Right ventricle myocardium superior (tissue), 1 donor: ENCODE measurements at places on chromosomes 4 and X.

DNA sequence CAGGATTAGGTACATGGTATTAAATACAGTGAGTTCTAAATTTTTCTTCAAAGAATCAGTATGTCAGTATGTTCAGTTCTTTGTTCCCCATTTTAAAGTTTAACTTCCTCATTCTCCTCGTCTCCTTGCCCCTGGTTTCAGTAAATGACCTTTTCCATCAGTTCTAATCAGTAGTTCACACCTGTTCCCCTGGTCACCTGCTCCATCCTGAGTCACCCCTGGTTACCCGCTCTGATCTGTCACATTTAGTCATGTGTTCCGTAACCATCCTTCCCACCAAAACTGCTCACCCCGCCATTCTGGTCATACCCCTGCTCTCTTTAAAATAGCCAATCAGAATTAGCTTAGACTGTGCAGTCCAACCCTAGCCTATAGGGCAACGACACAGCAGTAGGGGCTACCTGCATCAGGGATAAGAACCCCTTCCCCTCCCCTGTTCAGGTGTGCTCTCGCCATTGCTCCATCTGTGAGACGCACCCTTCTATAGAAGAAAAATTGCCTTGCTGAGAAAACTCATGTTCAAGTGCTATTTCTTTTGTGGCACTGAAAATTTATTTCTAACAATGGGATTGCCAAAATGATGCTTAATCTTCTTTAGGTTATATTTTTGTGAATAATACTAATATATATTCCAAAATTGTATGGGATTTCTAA is 181.3 kb downstream of the OR13H1 start:
- DNase-seq, result no peak

DNA sequence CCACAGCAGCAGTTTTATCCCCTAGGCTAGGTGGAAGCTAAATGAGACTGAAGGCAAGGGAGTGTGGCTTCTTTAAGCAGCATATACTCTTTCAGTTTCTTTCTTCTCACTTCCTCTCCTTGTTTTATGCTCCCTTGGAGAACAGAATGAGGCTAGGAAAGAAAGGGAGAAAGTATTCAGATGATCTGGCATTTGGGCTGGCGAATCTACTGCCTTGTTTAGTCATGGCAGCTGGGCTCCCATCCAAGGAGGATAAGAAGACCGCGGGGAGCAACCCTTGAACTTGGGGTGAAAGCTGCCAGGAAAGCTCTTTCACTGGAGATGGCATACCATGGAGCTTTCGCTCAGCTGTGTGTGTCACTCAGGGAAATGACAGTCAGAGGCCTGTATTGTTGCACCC is 72.1 kb downstream of the ARHGEF38 start:
- peak; percentile 48 for DNase-seq

DNA sequence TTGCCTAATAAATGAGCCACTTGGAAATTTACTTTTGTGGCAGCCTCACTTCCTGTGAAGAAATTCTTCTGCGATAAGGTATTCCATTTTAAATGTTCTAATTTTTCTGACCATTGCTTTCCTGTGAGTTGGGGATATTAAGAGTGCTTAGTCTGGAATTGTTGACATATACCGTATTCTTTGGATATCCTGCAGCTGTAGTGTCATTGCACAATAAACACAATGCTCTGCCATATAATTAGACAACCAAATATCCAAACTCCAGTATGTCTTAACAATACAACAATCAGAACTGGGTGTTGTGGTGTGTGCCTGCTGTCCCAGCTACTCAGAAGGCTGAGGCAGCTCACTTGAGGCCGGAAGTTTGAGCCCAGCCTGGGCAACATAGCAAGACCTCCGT is 99.4 kb downstream of the LUZP4 start:
- no peak for DNase-seq

- no peak for DNase-seq
Observed at GRCh38 chr4:101806914-101807313, 16.4 kb downstream of the BANK1 start.

DNA sequence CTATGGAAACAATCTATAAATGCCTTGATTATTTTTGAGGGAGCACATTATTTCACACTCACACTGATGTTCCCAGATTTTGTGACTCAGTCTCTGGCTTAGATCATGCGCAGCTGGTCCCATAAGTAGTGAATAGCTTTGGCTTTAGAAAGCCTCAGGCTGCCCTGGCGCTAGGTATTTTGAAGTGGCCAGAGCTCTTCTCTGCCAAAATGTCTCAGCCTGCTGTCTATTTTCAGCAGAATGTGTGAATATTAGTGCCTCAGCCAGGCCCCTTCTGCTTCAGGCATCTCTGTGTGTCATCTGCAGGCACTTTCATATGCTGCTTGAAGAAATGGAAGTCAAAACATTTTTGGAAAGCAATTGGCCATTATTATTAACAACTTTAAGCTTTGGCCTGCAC is 931.0 kb upstream of the INTU start:
- DNase-seq, result peak; percentile 47

DNA sequence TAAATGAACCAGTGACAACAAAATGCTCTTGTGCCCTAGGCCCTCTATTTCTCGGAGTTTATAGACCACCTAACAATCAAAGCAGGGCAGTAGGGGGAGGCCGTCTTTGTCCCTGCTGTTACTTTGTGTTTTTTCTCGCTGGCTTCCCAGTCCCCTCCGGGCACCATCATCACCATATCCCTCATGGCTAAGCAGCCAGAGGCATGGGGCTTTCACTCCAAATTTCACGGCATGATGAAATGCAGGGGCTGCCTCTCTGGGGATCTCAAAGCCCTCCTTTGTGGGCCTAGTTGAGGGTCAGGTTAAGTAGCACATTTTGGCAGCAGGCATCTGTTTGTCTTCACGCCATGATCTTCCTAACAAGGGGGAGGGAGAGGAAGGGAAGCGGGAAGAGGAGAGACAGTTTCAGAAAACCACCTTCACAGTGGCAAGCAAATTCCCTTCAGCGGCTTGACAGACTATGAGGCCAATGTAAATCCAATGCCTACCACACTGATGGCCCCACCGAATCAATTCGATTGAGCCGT is 91.9 kb downstream of the ANOS1 start:
- no peak for DNase-seq

DNA sequence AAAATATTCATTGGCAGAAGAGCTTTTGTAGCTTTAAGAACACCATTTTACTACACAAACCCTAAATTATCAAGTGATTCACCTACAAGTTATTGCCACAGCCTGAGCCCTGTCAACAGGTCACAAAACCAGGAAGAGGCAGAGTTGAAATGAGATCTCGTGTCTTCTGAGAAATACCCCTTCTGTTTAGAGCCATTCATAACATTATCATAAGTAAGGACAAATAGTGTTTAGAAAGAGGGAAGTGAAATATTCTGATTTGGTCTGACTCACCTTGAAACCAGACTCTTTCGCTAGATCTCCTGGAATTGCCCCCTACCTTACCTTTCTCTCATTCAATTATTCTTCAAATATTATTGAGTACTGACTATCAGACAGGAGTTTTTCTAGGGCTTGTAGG is 5.9 kb downstream of the ETDB start:
- DNase-seq, result no peak

DNA sequence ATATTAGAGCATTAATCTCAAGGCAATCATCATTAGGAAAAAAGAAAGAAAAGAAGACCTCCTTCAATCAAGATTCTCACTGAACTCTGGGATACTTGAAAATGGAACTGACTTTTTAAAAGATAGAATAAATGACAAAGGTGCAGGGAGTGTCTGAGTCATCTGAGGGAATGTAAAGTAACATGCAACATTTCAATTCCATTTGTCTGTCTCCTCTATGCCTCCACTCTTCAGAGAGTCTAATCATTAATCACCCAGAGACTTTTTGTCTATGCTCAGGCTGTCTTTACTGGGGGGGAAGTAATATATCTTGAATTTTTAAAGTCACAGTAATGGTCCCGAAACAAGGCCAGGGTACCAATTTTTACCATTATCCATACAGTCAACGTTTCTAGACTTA is 55.0 kb upstream of the PACRGL start:
- DNase-seq, result no peak

DNA sequence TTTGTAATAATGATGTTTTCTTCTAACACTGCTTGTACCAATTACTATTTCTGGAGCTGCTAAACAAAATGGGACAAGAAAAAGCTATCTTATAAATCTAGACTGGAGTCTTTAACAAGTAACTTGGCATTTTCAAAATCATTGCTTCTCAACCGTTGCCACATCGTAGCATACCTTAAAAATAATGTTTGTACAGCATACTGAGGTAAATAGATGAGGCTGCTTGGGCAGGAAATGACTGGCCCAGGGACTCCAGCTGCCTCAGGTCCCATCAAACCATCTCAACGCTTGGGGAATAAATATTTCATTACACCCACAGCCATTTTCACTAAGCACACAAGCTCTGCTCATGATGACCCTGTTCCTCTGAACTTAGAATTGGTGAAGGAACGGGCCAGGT is 115.1 kb downstream of the SPANXA1 start:
- DNase-seq, result no peak

GRCh38 chr4:179028321-179028720 is 1586.1 kb upstream of the AGA start:
- no peak for DNase-seq

- DNase-seq, result no peak
Observed at GRCh38 chrX:101452056-101452455, 33.2 kb upstream of the ARMCX4 start.

- peak; percentile 49 for DNase-seq
Observed at GRCh38 chr4:174214101-174214878, 69.2 kb downstream of the FBXO8 start.

DNA sequence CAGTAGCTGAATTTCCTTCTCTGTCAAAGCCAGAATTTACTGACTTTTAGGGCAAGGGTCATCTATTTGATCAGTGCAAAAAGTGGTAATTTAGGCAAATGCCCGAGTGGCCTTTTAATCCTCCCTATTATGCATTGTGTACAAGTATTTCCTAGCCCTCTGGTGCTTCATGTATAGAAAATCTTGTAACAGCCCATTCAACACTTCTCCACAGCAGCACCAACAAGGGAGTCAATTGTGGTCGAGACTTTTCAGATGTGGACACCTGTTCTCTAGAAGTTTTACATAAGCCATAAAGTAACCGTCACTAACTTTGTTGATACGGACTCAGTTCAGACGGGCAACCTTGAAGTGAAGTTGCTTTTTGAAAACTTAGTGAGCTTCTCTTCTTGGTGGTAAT is 50.9 kb upstream of the FHDC1 start:
- no peak for DNase-seq

DNA sequence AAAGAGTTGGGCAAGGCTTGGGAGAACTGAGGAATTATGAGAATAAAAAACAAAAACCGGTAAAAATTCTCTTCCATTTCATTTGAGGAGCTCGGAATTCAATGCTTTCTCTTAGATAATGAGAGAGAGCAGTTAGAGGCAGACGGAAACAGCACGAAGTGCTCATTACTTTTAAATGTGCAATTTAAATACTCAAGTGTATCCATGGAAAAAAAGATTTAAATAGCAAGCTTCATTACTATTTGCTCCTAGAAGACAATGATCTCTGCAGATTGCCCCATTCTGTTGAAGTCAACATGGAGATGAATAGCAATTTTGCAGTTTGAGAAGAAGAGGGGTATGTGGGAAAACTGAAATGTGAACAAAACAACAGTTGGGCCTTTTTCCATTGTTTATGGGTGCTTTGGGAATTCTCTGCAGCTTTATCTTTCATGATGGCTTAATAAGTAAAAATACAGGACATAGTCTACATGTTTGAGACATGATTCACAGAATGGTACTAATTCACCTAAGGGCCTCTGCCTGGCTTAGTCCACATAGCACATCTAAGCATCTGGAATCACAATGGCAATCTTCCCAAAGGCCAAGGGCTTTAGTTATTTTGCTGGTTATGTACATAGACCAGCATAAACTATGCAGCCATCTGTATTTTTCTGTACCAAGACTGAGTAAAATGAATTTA is 512.7 kb upstream of the FAT1 start:
- DNase-seq, result no peak

DNA sequence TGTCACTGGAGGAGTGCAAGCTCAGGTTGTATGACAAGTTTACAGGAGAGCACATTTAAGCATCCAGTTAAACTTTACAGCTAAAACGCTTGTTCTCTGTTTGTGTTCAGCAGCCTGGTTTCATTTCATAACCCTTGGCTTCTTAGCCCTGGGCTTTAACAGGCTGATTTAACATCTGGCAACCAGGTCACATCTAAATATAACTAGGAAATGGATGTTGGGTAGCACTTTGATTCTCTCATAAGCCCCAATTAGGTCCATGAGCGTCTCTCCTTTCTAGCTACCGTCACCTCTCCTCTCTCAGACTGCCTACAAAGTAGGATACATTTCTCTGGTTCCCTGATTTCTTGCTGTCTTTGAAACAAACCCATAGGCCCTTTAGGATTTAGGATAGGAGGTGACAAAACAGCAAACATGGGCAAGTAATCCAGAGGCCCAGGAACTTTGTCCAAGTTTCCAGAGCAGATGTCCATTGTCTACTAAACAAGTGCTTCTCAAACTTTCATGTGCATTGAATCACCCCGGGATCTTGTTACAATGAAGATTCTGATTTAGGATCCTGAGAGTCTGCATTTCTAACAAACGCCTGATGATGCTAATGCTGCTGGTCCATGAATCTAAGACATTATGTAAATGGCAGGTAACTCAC is 22.5 kb downstream of the OTUD6A start:
- DNase-seq, result no peak

GRCh38 chrX:43958529-43958928 is 14.7 kb downstream of the NDP start:
- no peak for DNase-seq

DNA sequence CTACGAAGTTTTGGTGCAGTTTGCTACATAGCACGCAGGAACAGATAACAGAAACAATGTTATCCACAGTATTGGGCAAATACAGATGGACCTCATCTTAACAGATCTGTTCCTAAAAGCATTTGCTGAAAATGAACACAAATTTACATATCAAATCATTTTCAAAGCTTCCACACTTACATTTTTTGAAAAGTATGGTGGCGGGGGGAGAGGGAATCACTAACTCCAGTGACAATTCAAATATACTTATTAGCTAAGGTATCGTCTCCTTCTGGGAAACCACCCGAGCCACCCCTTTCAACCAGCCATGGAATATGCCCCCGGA is 175.0 kb downstream of the NSUN7 start:
- DNase-seq, result no peak

DNA sequence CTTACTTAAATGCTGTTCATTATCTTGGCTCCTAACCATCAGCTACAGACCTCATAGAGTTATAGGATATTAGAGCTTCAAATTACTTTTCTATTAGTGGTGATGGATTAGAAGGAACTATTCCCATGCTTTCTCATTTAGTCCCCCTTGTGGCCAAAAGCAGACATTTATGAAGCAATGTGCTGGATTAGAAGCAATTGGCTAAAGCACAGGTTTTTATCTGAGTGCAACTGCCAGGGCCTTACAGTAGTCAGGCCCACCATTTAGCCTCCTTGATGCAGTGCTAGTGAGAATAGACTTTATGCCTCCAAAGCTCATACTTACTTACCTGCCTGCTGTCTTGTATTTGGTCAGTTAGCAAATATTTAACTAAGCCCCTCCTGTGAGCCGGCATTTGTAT is 93.0 kb downstream of the TSPAN7 start:
- DNase-seq, result no peak

DNA sequence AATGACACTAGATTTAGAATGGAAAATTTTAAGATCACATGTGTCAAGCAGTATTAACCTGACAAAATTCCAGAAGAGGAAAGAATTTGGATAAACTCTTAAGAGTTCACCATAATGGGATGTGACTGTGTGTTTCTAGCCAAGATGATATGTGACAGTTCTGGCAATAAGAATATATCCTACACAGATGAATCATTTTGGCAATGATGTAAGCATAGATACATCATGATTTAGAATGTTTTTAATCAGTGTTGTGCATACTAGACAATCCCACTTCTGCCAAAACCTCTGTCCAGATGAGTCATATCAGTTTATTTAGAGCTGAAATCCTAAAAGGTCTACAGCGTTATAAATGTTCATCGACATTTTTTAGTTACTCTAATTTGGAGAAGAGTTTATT is 48.8 kb downstream of the PTCHD1 start:
- no peak for DNase-seq
